ENCODE measurements at places on chromosomes 1 and 21.
A peak's percentile ranks its signal among the peaks of the same experiment; 100 is the strongest.

GRCh38 chr1:60916199-60916598 is 166.2 kb upstream of the NFIA start:
- no peak for DNase-seq

GRCh38 chr1:183278739-183279591 is 92.9 kb downstream of the LAMC2 start:
- DNase-seq: no peak

GRCh38 chr1:181073638-181074037 is 14.9 kb upstream of the IER5 start:
- DNase-seq: no peak

DNA sequence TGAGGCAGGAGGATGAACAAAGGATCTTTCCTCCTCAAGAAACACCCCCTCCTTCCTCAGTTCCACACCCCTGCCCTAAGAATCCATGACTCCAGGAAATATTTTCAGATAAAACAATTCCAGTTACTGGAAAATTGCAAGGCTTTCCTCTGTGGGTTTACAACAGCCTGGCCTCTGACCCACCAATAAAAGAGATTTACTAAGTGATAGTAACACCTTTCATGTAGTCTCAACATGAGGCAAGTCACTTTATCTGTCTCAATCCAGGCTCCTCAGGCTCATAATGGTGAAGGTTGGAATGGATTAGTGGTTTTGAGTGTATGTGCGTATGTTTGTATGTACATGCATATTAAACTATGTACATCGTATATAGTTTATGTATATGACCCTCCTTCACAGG is 71.4 kb upstream of the PPP2R5A start:
- no peak for DNase-seq

- no peak for DNase-seq
Measured at GRCh38 chr21:35617491-35617890, 442.8 kb downstream of the SETD4 start.

DNA sequence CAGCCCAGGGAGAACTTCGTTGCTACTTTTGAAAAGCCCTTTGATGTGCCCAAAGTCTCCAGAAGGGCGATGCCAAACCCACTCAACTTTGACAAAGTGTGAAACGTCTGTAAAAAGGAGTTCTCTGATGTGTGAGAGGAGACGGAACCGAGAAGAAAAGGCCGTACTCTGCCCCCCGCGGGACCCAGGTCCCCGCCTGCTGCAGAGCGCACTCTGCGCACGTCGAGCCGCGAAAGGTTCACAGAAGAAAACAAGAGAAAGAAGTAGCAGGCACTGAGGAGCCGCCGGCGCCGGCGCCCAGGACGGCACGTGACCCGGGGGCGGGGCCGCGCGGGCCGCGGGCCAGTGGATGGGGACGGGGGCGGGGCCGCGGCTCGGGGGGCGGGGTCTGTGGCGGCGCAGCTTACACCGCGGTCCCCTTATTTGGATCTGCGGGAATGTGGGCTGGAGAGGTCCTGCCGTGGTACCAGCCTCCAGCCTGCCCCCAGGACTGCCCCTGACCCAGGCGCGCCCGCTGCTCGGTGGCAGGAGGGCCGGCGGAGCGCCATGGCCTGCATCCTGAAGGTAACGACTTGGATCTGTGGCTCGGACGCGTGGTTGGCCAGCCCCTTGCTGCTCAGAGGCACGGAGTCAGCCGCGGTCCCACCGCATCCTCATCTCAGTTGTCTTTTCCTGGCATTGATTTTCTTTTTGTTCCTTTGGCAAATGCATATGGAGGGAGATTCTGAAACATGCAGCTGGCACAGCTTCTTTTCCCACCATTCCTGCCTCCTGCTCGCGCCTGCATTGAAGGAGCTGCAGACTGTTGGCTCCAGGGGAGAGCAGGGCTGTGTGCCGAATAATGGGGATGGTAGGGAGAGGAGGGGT is at the start of gene ST6GALNAC3:
Gene ST6GALNAC3 (plus strand): TSS at position 426 of the 867 bp plus-strand sequence.
- no peak for DNase-seq

- no peak for DNase-seq
Measured at GRCh38 chr21:45408271-45408791, 3.4 kb downstream of the COL18A1 start.

DNA sequence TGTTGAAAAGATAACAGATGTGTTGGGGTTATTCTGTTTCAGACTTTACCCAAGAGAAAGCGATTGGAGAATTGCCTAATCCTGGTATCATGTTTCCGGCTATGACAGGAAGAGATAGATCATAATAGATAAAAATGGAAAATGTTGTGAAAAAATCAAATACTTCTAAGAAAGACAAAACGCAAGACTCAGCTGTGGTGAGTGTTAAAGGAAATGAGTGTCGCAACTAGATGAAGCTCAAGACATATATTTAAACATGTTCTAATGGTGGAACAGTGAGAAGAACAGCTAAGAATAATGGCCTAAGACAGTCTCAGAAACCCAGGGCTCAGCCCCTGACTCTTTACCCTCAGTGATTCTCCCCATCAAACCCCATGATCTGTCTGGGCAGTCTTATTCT is 426.7 kb upstream of the RUNX1 start:
- no peak for DNase-seq

- DNase-seq: no peak
Measured at GRCh38 chr1:162740755-162741154, 49.7 kb upstream of the HSD17B7 start.

DNA sequence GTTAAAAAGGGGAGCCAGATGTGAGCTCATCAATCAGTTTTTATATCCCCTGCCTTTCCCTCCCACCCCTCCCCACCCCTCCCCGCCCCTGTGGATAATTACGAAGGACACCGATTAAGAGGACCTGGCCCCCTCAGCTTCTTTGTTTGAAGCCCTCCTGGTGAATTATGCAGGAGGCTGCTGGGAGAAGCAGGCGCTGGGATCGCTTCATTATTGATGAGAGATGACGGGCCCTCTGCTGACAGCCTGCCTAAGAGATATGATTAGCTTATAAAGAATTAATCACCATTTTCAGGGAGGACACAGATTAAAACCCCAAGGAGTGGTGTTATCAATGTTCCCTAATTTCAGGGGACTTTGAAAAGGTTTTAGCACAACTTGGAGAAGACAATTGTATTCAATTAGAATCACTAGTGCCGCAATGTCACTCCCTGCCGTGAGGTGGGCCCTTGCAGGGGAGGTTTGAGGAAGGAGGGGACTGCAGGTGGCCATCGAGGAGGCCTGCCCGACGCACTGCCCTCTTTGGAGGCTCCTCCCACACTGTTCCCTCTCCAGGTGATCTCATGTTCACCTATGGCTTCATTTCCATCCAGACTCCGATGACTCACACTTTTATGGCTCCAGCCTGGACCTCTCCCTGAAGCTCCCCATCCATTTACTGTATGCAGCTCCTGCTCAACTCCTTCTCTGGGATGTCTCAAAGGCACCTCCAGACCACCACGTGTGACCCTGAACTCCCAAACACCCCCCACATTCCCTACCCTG is 67.0 kb upstream of the KLHDC7A start:
- DNase-seq: no peak

DNA sequence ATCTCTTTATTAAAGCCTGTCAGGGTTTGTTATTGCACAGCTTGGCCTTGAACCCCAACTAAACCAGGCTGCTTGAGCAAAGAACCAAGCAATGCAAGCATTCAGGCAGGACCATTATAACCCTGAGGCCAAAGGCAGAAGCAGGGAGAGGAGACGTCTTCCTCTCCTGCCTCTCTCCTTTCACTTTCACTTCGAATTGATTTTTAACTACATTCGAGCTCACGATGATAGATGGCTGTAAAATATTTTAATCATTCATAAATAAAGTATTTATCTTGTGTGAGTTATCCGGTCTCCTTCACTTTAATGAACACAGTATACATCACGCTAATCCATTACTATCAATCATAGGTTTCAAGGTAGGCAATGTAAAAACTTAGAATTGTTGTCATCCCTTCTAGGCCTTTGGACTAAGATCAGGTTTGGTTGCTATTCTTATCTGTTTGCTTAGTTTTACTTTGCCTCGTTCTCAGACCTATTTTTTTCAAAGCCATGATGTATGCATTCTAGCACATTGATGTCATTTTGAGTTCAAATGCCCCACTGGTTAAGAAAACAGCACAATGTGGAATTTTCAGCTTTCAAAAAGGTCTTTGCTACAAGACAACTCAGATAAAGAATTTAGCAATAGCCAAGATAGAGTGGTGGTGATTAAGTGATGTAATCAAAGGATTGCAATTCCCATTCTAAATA is 480.2 kb upstream of the RUNX1 start:
- DNase-seq: no peak

- DNase-seq: no peak
Measured at GRCh38 chr1:64231153-64231552, 27.7 kb downstream of the UBE2U start.

GRCh38 chr1:208184966-208185654 is 59.1 kb downstream of the PLXNA2 start:
- DNase-seq: no peak

DNA sequence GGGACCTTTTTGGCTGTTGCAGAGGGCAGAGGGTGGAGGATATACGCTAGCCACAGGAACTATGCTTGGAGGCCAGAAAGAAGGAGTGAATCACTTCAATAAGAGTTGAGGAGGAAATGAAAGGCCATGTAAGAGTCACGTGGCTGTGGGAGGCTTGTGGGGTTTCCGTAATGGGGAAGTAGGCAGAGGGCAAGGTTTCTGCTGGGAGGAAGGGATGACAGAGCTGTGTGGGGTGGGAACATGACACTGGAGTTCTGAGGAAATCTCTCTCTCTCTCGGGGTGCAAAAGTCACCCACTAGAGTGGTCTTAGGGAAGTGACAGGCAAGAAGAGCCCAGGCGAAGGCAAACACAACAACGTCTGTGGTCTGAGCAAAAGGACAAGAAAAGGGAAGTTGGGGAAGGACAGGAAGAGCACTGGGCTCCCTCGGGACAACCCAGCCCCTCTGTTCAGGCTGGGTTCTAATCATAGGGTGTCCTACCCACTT is 3.9 kb upstream of the CD1C start:
- peak; percentile 9 for DNase-seq

- no peak for DNase-seq
Measured at GRCh38 chr1:170927955-170928840, 7.1 kb upstream of the MROH9 start.

DNA sequence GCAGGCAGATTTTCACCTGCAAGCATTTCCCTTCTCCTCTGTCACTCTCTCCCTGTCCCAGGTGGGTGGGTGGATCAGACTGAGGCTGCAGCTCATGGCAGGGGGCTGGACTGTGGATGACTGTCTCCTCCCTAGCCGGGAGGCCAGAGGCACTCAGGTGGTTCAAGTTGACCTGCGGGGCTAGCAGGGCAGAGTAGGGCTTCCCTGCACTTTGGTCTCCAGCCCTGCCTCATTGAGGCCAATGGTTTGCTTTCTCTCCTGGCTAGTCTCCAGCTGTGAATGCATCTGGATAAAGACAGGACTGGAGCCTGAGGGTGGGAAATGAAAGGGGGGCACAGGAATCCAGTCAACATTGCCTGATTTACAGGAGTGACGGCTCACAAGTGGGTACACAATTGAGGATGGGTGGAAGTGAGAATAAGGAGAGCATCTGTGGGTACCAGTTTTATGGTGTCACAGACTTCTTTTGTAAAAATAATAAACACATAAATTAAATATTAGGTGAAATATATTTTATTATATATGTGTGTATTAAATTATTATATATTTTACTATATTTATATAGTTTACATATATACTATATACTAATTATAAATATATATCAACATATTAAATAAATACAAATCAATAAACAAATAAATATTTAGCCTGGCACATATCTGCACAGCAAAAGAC is 25.6 kb downstream of the RUNX1 start:
- no peak for DNase-seq

DNA sequence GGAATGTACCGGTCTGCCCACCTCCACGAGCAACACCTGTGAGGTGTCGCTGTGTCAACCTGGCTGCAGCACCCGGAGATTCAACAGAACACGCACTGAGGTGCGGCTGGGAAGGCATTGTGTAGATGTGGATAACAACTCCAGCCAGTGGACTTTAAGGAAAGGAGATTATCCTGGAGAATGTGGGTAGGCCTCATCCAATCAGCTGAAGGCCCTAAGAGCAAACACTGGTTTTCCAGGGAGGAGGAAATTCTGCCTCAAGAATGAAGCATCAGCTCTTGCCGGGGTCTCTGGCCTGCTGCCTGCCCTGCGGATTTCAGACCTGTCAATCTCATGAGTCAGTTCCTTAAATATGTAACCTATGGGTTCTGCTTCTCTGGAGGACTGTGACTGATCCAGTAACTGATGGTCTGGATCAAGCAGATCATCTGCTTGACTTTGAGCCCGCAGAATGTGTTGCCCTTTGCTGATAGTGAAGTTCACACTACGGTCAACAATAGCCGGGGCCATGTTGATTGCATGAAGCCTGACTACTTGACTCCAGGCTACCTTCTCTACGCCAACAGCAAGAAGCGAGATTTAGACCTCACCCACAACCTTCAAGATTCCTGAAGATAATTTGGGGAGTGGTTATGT is 15.9 kb upstream of the PRDM15 start:
- no peak for DNase-seq

DNA sequence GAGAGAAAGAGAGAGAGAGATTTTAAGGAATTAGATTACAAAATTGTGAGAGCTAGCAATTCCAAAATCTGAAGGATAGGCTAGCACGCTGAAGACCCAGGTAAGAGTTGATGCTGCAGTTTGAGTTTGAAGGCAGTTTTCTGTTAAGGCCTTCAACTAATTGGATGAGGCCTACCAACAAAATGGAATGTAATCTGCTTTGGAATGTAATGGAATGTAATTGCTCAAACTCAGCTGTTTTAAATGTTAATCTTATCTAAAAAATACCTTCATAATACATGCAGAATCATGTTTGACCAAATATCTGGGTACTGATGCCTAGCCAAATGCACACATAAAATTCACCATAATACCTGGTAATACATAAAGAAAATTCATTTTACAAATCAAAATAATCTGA is 976.1 kb downstream of the LTN1 start:
- DNase-seq: no peak

- DNase-seq: no peak
Measured at GRCh38 chr1:73144311-73144710, 862.0 kb upstream of the NEGR1 start.

GRCh38 chr1:9269078-9269501 is 23.6 kb upstream of the SPSB1 start:
- DNase-seq: no peak

- no peak for DNase-seq
Measured at GRCh38 chr1:29585201-29585600, 348.9 kb downstream of the PTPRU start.
